M059J (cell line): ENCODE measurements at places on chromosomes 3 and 15. TPM values are rescaled to one million over a fixed set of nuclear protein-coding genes. Genes with fewer than 3 reads are reported as not detected.

The DNAJB11 gene
- 182 and 237 TPM in 2 replicates for total RNA-seq

- peak; percentile 75 for DNase-seq
These were observed 37.8 kb downstream of the SLC27A2 start for GRCh38 chr15:50219820-50220219.

- no peak for DNase-seq
These were observed 45.0 kb downstream of the GLDN start for GRCh38 chr15:51386486-51386885.

DNA sequence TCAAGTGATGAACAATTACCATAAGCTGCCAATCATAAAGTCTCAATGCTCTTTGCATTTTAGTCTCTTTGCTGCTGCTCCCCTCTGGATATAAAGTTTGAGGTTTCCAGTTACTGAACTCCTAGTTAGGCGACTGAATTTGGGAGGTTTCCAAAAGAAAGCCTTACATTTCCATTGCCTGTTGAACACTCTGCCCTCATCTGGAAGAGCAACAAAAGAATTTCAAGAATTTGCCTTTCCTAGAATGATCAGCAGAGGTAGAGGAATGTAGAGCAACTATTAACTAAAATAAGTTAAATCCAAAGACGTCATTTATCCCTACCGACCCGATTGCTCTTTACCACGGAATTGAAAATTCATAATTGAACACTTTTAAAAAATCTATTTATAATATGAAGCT is 53.4 kb upstream of the PRICKLE2 start:
- DNase-seq, result peak; percentile 22

DNA sequence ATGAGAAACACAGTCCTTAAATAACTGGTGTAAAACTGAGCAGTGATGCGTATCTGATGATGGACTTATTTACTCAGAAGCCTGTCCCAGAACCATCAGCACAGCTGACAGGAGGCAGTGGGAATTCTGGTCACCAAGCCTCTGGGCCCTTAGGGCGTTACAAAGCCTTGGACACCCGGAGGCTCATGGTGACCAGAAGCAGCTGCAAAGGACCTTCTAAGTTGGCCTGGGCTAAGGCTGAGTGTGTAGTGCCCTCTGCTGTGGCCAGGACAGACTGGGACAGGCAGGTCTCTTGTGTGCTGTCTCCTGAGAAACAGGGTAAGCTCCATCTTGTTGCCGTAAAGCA is 168.9 kb downstream of the ATP10A start:
- DNase-seq, result no peak

DNA sequence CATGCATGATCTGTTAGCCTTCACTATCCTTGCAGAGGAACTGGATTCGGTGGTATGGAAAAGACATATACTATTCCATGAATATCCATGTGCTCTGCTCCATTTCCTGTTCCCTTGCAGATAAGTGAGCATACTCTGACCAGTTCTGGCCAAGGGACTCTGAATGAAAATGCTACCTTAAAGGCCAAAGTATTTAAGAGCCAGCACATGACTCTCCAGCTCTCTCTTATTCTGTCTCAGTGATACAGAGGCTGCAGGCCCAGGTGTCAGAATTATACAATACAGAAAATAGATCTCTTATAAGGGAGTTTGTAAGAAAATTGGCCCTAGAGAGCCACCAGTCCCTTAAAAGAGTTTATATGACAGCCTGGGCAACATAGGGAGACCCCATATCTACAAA is 779.7 kb upstream of the CFAP20DC start:
- DNase-seq, result no peak

The BUB1B gene
- 47.1 and 54.0 TPM in 2 replicates for total RNA-seq

The RASGRP1 gene
- 0.22 and 0.52 TPM in 2 replicates for total RNA-seq

GRCh38 chr15:68401496-68402431 is 30.2 kb downstream of the ITGA11 start:
- DNase-seq, result peak; percentile 55

The FBXW12 gene
- not detected in 2 replicates for total RNA-seq

The ZPLD1 gene
- total RNA-seq, result 0.20 TPM in 1 of 2 replicates, not detected in the other

The NAA80 gene
- total RNA-seq, result 6.9 and 8.9 TPM in 2 replicates

DNA sequence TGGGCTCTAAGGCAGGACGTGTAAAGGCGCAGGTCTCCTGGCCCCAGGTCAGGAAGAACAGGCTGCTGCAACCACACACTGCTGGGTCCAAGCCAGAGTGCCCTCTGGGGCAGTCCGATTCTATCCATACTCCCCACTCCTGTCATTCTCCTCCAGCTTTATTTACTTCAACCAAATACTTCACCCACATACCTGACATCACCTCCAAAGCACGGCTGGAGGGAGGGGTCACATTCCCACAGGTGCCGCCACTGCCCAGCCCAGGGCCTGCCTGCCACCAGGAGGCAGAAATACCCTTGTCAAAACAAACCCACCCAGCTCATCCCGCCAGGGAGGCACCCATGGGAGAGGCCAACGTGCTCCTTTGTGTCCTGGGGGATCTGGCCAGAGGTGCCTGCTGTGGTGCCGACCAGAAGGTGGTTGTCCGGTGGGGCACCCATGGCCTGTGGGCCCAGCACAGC is 100.4 kb downstream of the DAPK2 start:
- peak; percentile 95 for DNase-seq

The PGBD4 gene
- total RNA-seq, result 0.10 and 0.74 TPM in 2 replicates

- DNase-seq, result no peak
These were observed 21.1 kb downstream of the ACAA1 start for GRCh38 chr3:38115645-38116427.

The TMEM40 gene
- total RNA-seq, result 0.74 and 1.3 TPM in 2 replicates

DNA sequence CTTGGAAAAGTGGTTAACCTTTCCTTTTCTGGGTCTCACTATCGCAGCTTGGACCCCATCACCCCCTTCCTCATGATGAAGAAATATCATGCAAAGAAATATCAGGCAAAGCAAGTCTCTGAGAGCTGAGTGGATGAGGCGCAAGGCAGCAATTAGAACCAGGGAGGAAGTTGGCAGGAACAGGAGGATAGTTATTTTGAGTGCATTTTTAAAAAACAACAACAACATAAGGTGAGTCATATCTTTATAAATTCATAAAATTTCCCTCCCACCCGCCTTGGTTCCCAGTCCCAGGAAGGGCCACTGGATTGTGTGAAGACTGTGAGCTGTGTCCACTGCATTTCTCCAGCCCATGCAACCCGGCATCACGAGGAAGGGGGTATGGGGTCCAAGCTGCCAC is 316.9 kb upstream of the TLE3 start:
- no peak for DNase-seq

DNA sequence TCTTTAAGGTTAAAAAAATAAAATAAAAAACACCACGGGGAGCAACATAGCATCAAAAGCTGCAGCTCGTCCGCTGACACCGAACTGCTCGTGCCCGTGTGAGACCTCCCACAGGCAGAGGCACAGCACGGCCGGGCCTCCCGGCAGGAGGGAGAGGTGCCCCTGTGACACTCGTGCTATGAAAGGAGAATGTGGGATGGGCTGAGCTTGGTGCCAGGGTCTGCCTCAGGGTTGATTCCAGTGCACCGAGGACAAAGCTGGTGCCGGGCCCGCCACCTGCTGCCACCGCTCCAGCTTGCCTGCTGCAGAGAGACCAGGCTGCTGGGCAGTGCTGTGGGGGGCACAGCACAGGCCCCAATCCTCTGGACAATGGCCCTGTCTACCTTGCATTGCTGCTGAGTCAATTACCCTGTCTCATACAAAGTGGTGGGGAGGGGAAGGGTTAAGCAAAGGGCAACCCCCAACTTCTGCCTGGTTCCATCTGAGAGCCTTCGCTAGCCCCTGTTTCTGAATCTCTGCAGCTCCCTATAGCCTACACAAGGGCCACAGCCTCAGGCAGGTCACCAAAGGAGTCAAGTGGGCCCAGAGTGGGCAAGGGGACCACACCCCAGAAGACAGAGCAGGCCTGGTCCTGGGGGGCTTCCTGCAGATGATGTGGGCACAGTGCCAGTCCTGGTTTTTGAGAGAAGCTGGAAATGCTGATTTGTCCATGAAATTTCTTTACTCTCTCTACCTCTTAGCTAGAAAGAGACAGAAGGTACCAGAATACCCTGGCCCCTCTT is 74.0 kb upstream of the SNRPA1 start:
- no peak for DNase-seq

DNA sequence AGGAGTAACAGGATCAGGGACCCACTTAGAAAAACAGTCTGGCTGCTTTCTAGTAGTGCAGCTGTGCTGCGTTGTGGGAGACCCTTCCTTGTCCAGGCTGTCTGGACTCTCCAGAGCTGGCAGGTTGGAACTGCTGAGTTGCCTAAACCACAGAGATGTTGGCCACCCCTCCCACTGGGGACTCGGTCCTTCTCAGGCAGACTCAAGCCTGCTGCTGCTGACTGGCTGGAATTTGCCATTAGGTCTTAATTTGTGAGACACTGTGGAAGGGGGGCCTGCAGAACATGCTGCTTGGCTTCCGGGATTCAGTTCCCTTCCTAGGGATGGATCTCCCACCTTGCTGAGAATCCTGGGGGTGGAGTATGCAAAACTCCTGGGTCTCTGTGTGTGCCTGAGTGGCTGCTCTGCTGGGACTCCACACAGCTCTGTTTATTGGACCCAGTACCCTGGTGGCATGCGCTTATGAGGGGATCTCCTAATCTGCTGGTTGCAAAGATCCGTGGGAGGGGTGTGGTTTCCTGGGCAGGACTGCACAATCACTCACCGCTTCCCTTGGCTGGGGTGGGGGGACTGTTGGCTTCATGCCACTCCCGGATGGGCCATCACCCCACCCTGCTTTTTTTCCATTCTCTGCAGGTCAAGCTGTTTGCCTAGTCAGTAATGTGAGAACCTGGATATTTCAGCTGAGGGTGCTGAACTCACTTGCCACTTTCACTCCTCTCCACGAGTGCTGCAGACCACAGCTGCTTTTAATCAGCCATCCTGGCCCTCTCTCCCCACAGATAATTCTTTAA is 150.5 kb downstream of the CFAP20DC start:
- DNase-seq, result no peak

The DUOXA1 gene
- not detected in 2 replicates for total RNA-seq

DNA sequence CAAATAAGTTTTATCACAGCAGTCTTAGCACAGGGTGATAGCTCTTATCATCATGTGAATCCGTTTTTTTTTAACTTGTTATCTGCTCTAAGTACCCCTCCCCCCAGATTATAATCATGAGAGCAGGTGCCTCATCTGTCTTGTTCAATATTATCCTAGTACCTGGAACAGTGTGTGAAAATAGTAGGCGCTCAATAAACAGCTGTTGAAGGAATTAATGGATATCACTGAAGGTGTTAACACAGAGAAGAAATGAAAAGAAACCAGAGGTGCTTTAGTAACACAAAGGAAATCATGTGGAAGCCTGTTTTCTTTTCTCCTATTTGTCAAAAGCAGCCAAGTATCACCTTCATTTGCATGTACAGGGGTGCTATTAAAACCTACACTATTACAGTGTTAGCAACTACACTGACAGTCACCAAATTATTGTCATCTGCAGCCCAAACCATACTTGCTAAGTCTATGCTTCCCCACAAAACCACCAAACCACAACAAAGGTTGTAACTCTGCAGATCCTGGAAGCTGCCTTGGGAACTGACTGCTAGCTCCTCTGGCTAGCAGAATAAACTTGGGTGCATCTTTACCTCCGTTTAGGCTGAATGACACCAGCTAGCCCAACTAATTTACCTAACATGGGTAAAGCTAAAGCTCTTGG is 2.9 kb downstream of the XPC start:
- peak; percentile 67 for DNase-seq

GRCh38 chr3:194939949-194940770 is 254.5 kb downstream of the FAM43A start:
- no peak for DNase-seq

The SCN11A gene
- not detected in 2 replicates for total RNA-seq

The GOLGA8A gene
- 2.0 and 3.1 TPM in 2 replicates for total RNA-seq

DNA sequence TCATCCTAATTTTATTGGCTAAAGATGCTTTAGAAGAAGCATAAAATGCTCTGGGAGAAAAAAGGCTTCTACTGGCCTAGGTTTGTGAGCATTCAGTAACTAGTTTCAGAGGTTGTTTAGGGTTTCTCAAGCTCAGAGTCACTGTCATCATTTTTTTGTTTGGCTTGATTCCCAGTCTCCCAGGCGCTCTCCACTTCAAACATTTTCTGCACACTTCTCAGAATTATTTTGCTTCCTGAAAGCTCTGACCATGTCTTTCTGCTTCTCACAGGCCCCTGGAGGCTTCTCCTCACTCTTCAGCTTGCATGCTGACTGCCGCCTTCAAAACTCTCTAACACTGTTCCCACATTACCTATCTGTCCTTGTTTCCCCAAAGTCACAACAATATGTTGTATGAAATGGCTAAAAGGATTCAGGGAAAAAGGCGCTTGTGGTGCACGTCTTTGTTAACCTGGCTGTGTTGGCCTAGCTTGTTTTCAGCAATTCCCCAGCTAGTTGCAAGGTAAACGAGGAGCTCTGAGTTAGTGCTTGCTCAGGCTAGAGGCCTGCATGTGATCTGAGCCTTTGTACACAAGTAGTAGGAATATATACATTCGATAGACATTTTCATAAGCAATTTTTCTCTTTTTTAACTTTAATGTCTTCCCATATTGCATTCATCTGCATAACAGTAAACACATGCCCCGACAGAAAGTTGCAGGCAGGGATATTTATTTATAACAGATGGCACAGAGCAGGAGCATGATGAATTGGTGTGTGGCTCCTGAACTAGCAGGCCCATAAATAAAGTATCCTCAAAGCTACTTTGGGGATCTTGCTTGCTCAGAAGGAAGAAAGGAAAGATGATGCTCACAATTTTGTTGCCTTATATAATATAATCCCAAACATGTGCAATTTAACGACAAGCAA is 129.2 kb upstream of the DPH6 start:
- peak; percentile 44 for DNase-seq

DNA sequence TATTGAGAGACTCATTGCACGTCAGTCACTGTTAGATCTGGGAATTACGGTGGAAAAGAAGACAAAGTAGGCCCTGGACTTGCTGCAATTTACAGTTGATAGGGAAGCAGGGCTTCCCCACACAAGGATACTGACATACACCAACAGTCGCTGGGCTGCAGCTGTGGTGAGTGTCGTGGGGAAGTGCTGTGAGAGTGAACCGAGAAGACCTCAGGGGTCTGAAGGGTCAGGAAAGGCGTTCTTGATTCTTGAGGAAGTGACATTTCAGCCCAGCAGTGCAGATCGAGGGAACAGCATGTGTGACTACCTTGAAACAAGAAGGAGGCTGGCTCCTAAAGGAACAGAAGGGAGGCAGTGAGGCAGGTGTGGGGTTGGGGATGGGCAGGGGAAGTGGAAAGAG is 22.5 kb downstream of the MYZAP start:
- DNase-seq, result no peak

GRCh38 chr3:35936571-35936970 is 297.2 kb downstream of the ARPP21 start:
- peak; percentile 39 for DNase-seq

The TMC3 gene
- not detected in 2 replicates for total RNA-seq

The SH2D7 gene
- not detected in 2 replicates for total RNA-seq
